CD4-positive, alpha-beta memory T cell (primary cell): ENCODE measurements at places on chromosomes 4 and X.

GRCh38 chr4:145635630-145636029, 16.4 kb downstream of the MMAA start:
- no peak for DNase-seq

GRCh38 chrX:150508451-150509367, 59.7 kb upstream of the MTM1 start:
- DNase-seq = no peak

DNA sequence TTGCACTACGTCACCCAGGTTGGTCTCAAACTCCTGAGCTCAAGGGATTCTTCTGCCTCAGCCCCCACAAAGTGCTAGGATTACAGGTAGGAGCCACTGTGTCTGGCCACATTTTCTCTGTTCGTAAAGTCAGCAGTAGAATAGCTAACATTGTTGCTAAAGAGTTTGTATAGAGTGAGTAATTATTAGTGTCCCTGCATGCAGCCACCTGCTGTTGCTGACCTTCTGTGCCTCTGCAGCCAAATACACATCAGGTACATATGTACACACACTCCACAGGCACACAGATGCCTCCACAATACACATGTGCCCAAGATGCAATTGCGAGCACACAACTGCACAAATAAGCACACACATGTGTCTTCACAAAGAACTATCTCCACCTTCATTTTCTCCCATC, 10.9 kb downstream of the DRD5 start:
- DNase-seq = no peak

GRCh38 chr4:122003335-122003734, 51.5 kb upstream of the TRPC3 start:
- peak; percentile 29 for DNase-seq

- DNase-seq = no peak
Observed at GRCh38 chr4:155667222-155667567, 547 bp downstream of the GUCY1A1 start.

- peak; percentile 38 for DNase-seq
Observed at GRCh38 chr4:52659001-52659721, at the start of gene USP46. Gene USP46 (minus strand): TSS chr4:52659301. CDS start chr4:52659150, 151 bp downstream.

DNA sequence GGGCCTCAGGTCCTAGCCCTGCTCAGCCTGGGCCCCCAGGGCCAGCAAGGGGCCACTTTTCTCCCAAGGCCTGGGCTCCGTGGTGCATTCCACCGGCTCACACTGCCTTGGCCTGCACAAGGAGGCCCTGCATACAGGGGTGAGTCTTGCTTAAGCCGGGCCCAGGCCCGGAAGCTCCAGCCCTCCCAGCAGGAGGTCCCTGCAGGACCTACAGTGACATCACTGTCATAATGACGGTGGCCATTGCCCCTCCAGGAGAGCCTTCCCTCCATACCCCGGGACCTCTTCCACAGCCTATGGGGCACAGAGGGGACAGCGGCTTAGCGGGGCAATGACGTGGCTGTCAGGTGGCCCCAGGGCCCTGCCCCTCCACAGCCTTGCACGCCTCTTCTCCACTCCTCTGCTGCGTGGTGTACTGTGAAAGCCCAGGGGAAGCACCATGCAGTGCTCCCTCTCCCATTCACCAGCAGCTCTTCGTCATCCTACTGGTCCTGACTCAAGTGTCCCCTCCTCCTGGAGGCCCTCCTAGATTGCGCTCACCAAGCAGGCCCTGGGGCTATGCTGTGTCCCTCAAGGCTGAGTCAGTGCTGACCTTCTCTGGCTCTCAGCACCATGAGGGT, 32.3 kb upstream of the AFAP1 start:
- DNase-seq = no peak

DNA sequence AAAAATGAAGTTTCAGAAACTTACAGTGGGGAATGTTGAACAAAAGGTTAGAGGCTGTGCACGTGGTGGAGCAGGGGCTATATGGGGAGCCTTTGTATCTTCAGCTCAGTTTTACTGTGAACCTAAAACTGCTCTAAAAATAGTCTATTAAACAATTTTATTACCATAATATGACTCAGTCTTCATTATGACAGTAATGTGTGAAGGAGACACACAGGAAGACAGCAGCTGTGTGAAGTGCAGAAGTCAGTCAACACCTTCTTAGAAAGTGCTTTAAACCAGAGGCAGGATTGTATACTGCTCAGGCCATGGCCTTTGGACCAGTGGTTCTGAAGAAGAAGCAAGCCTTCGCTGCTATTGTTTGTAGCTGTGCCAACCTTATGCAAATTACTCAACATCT, 89.7 kb downstream of the ARHGAP10 start:
- no peak for DNase-seq

DNA sequence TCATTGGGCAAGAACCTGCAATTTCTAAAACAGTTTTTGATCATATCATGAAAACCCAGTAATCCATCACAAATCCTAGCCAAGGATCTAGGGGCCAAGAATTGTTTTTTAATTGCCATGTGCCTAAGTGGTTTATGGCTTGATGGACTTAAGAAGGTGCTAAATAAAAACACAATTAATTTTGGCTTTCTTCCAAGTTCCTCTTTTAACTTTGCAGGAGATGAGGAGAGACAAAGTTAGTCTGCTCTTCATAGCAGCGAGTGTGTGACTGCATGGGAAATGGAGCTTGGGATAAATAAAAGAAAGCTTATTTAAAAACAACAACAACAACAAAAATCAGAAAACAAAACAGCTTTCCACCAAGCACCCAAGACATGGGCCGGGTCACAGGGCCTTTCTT, 41.4 kb downstream of the ARHGEF9 start:
- no peak for DNase-seq

DNA sequence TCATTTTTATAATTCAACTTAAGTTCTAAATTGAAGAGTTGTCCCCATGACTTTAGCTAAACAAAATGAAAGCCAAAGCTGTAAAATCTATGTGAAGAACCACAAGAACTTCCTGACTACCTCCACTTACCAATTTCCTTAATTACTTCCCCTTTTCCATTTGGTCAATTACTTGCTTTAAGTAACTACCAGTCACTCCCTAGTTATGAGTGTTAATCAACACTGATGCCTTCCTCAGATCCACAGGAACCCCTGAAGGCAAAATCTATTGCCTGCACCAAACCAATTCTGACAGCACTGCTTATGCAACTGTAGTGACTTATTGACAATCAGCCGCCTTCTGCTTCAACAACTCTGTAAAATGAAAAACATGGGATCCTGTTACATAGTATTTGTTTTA, 10.5 kb downstream of the RBMX start:
- DNase-seq = no peak

DNA sequence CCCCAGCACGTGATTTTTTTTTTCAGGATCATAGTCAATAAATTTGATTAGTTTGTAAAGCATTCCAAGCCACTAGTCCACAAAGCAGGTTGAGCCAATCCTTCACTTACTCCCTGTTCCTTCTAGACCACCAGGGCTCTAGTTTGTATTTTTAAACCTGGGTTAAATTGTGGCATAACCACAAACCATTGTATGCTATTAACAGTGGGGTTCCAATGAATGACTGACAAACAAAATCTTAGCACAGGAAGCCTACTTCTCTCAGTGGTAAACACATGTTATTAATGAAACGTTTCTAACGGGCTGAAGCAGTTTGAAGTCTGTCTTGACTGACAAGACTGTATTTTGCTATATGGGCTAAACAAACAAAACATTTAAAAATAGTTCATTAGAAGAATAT, 48.6 kb upstream of the GYPA start:
- DNase-seq = no peak

DNA sequence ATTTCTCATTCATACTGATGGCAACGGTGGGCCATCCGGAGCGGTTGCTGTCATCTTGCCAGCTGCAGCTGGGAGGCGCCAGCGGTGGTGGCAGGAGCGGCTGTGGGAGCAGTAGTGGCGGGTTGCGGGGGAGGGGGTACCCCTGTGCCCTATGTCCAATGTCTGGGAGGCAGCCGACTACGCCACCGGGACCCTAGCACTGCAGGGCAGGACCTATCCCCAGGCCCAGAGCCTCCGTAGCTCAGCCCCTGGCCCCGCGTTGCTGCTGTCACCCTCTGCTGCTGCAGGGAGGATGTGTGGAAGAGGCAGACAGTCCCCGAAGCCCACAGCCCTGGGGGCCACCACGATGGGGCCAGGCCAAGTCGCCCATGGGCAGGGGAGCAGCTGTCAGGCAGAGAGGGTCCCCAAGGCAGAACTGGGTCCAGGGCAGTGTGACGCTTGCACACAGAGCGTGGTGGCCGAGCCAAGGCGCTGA, 10.0 kb upstream of the SPP1 start:
- no peak for DNase-seq

DNA sequence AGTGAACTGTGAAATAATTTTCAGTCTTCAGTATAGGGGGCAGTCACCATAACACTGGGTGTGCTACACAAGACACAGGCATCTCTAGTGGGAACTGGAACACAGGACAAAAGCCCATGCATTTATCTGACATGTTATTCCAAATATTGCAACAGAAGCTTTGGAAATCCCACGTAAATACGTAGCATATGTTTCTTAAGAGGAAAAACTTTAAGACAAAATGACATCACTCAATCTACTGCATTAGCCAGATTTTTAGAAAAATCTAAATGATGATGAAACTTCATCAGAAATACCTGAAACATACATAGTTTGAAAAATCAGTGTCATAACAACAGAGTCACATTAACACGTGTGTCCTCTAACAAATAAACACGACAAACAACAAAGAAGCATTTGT, 14.5 kb downstream of the SHISA3 start:
- no peak for DNase-seq

DNA sequence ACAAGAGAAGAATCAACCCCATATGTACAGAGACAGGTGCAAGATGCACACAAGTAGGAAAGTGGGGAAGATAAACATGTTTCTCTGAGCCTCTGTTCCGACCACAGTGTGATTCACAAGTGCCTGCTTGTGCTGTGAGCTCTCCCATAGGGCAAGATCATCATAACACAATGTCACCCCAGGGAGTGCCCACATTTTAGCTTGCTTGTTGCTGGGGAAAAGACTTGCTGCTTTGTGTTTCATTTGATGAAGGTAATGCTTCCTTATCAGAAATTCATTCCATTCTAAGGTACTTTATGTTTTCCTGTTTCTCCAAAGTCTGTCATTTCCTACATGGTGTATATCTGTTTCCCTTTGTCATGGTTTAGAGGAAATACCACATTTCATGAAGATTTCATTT, 304.5 kb upstream of the DIPK2B start:
- DNase-seq = no peak

DNA sequence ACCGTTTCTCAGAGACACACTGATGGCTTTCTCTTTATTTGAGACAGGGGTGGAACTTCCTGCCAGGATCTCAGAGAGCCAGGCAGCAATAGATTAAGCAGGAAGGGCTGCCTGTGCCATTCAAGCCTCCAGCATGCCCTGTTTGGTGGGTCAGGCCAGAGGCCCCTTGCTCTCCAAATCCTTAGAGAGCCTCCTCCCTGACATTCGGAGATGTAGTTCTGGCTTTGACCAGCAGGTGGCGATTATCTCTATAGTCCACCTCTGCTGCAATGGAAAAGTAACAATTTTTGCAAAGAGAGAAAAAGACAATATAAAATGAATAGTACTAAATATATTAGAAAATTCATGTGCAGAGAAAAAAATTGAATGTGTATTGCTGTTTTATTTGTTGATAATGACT, 93.9 kb downstream of the NXF2B start:
- peak; percentile 46 for DNase-seq

- no peak for DNase-seq
Observed at GRCh38 chrX:115344885-115345614, 55.5 kb downstream of the LUZP4 start.

DNA sequence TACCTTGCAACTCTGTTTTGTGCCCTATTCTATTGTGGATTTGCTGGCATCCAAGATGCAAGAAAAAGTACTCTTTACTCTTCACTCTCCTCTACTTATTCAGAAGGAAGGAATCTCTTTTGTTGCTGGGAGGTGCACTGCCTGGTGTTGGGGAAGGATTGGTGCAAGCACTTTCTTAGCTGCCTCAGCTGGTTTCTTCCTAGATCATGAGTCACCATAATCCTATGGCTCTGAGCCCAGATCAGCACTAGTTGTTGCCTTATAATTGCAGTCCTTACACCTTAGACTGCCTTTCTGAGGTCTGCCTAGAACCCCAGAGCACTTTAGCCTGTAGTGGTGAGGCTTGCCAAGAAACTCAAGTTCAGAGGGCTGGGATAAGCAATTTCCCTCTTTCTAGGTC, 37.0 kb upstream of the CT83 start:
- DNase-seq = no peak

GRCh38 chrX:106670631-106671030, 55.9 kb upstream of the RNF128 start:
- no peak for DNase-seq
